NCI-H2107 (cell line): ENCODE measurements at places on chromosomes 16 and 17.

- no peak for DNase-seq
Observed at GRCh38 chr16:54585998-54586340, 299.4 kb upstream of the IRX3 start.

DNA sequence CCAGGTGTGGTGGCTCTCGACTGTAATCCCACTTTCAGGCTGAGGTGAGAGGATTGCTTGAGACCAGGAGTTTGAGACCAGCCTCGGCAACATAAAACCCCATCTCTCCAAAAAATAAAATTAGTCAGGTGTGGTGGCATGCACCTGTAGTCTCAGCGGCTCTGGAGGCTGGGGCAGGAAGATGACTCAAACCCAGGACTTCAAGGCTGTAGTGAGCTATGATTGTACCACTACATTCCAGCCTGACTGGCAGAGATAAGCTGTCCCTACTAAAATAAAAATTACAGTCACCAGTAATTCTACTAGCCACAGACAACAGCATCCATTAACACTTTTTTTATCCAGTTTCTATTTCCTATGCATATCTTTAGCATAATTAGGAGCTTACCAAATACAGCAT, 176.3 kb downstream of the CPPED1 start:
- no peak for DNase-seq

DNA sequence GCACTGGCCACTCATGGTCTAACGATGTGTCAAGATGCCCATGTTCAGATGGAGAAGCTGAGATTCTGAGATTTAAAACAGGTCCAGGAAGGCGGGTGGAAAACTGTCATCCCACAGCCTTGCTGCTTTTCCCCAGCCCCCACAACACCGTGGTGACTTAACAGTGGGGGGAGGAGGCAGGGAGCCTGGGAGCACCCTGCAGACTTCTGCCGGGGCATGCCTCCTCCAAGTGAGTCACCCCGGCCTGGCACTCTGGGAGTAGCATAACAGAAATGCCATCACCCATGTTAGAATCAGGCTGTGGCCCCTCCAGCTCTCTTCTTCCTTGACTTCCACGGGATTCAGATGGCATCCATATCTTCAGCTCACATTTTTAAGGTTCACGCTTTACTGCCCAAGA, 164.8 kb downstream of the CBLN1 start:
- no peak for DNase-seq

DNA sequence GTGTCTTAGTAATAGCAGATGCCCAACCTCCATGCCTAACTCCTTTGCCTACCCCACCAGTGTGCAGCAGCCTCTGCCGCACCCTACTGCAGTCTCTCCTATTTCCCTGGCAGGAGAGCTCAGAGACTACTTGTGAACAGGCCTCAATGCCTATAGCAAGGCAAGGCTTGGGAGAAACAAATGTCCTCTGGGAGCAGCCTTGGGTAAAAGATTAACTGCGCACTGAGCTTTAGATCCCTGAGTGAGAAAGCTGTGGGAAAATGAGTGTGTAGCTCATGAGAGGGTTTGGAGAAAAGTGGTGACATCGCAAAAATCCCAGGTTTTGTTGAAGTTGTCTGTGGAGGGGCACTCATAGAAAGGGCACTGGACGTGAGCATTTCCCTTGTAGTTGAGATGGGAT, 335.8 kb downstream of the WWOX start:
- no peak for DNase-seq

- DNase-seq = no peak
Observed at GRCh38 chr16:86975445-86975844, 341.7 kb downstream of the C16orf95 start.

GRCh38 chr17:77502626-77503292, 362.0 kb downstream of the SEC14L1 start:
- DNase-seq = no peak

DNA sequence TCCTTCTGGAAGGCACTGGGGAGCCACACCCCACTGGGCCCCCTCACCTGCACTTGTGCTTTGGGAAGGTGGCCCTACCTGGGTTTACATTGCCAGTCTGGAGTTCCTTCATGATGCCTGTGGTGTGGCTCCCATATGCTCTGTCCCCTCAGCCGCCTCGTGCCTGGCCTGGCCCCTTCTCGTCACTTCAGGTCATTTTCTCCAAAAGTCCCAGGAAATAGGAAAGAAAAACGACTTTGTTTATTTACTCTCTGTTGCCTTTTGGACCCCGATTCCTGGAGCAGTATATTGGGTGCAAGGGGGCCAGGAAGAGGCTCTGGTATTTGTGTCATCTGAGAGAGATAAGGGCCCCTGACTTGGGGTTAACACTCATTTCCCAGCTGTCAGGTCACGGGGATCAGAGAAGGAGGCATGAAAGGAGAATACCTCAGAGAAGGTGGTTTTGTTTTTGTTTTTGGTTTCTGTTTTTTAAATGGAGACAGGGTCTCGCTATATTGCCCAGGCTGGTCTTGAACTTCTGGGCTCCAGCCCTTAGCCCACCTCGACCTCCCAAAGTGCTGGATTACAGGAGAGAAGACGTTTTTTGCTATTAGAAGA, 4.7 kb downstream of the SOCS3 start:
- no peak for DNase-seq
